Activated CD4-positive, alpha-beta T cell treated with anti-CD3 and anti-CD28 coated beads, Interleukin-2, amount 50 U/mL, for 4 hours (primary cell): ENCODE measurements at places on chromosomes 1 and 21.

- no peak for DNase-seq
Measured at GRCh38 chr1:71413441-71414175, 332.8 kb upstream of the ZRANB2 start.

DNA sequence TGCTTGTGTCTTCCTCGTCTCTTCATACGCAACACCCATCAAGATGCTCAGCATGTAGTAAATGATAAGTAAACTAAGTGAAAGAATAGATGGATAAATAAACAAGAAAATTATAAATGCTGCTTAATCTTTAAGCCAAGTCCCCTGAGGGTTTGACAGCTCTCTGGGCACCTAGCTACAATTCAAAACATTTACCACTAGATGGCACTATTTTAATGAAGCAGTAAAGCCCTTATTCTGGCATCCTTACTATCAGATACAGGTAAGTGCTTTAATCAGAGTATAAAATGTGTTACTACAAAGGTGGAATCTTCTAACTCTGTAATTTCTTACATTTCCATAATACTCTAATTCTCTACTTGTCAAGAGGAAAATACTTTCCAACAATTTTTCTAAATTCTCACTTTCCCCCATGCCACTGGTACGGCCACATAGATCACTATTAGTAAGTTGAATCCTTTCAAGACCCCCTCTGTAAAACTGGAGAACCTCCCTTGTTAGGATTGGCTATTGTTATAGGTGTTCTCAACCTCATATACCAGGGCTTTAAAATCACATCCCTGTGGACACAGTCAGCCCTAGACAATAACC lies 137.8 kb downstream of the BARHL2 start:
- no peak for DNase-seq

GRCh38 chr1:91805311-91805801 lies 80.6 kb downstream of the TGFBR3 start:
- DNase-seq, result no peak

GRCh38 chr1:117179471-117179870 lies 31.3 kb downstream of the VTCN1 start:
- DNase-seq, result no peak

DNA sequence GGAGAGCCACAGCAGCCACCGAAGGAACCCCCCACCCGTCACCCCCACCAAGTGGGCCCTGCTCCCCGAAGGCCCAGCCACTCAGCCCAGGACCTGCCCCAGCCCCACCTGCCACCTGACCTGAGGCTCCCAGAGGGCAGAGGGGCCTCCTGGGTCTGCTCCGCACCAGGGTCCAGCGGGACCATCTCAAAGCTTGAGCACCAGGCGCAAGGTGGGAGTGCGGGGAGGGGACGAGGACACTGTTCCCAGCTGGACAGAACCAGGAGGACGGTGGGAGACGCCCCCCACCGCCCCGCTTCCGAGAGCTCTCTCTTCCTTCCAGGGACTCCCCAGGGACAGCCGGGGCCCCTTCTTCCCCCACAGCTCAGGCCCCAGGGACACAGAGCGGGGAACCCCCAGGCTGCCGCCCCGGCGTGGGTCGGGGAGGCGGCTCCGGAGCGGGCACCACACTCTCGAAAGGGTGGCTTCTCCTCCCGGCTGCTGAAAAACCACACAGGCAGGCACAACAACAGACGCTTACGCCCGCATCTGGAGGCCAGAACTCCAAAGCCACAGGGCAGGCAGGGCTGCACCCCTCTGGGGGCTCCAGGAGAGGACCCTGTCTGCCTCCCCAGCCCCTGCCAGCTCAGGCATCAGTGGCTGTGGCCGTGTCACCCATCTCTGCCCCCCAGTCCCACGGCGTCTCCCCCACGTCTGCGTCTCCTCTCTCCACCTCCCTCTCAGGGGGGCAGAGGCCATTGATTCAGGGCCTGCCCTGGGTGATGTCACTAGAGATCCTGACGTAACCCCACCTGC lies 1.9 kb upstream of the TTLL10 start:
- no peak for DNase-seq

- DNase-seq, result no peak
Measured at GRCh38 chr1:246295340-246295739, 211.7 kb downstream of the SMYD3 start.

GRCh38 chr1:175808573-175808972 lies 65.2 kb upstream of the TNR start:
- no peak for DNase-seq

DNA sequence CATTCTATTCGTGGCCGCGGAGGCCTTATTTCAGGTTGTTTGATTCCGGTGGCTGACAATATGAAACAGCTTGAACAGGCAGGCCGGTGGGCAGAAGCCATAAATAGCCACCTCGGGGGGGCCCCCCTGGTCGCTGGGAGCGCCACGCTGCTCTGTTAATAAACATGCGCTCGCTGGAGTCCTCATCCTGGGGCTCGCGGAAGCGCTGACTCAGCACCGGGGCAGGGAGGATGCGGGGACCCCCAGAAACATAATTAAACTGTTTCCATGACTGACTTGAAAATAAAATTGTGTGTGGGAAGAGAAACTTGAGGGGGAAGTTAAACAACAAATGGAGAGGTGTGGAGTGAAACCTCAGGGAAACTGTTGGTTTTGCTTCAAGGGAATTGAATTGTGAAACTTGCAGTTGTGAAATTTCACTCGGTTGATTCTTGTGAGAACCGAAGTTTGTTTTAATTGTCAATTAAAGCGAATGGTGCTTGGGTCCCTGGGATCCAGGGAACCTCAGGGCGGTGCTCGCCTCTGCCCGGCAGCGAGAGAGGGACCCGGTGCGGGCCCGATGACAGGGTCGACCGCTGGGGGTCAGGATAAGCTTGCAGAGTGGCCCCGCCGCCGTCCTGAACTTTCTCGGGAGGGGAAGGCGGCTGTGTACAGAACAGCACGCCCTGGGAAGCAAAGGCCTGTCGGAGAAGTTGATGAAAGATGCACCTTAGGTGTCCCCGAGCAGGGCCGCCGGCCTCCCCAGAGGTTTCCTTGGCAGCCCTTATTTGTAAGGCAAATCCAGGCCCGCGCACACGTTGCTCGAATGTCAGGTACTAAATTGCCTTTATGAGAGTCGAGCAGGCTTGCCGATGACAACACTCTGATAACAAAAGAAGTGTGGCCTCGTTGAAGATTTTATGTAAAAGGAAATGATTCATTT lies 176.9 kb upstream of the LMO4 start:
- DNase-seq, result no peak

GRCh38 chr1:222373216-222373615 lies 174.7 kb downstream of the HHIPL2 start:
- no peak for DNase-seq

GRCh38 chr1:41462680-41463004 lies 21.8 kb downstream of the EDN2 start:
- no peak for DNase-seq

DNA sequence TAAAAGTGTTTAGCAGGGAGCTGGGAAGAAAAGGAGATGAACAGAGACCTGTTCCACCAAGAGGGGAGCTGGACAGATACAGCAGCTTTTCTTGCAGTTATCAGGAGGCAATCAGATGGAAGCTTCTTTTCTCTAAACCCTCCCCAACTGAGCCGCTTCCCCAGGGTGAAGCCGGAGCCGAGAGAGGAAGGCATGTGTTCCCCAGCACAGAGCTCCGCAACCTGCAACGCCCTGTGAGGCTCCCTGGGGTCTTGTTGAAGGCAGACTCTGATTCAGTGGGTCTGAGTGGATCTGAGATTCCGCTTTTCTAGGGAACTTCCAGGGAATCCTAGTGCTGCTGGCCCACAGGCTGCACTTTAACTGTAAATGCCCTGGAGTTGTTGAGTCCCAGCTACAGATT lies 139.1 kb upstream of the COA6 start:
- DNase-seq, result no peak

- DNase-seq, result no peak
Measured at GRCh38 chr1:111163363-111163762, 23.3 kb downstream of the CEPT1 start.

DNA sequence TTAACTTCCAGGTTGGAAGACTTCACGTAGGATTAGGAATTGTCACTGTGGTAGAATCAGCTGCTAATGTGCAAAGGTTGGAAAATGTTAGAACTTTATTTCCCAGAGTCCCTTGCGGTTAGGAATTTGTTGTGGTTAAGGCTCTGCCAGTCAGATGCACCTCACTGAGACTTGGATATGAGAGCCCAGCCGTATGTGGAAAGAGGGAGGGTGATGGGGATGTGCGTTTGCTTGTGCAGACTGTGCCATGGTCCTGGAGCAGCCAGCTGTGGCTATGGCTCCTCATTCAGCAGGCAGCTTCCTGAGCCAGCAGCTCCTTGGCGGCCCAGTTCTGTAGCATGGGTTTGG lies 12.5 kb downstream of the S100A10 start:
- no peak for DNase-seq

- no peak for DNase-seq
Measured at GRCh38 chr21:41156142-41156541, 11.8 kb upstream of the BACE2 start.

- DNase-seq, result no peak
Measured at GRCh38 chr1:64140596-64140995, 62.8 kb upstream of the UBE2U start.

DNA sequence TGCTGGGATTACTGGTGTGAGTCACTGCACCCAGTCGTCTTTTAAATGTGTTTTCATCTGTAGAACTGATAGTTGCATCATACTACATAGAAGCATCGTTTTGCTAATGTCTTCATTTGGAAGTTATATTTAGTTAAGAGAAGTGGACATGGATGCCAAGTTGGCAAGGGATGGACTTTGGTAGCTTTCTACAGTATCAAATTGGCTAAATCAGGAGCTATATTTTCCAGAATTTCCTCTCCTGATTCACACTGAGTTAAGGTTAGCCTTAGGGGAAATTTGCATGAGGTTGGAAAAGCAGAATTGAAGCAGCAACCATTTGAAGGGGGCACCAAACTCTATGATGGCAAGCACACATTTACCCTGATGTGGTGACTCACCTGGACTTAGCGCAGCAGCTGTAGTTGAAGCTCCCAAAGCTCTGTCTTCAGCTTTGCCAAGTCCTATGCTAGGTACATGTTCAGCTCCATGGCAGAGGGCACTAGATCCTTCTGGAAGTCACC lies 43.9 kb downstream of the DUSP10 start:
- DNase-seq, result no peak

- DNase-seq, result no peak
Measured at GRCh38 chr1:41823471-41823870, 95.3 kb downstream of the HIVEP3 start.

- peak; percentile 14 for DNase-seq
Measured at GRCh38 chr1:31669786-31670592, 25.3 kb upstream of the PEF1 start.

- peak; percentile 52 for DNase-seq
Measured at GRCh38 chr1:27521336-27521831, 31.4 kb upstream of the WASF2 start.

GRCh38 chr1:166083887-166084286 lies 82.9 kb downstream of the FAM78B start:
- no peak for DNase-seq

DNA sequence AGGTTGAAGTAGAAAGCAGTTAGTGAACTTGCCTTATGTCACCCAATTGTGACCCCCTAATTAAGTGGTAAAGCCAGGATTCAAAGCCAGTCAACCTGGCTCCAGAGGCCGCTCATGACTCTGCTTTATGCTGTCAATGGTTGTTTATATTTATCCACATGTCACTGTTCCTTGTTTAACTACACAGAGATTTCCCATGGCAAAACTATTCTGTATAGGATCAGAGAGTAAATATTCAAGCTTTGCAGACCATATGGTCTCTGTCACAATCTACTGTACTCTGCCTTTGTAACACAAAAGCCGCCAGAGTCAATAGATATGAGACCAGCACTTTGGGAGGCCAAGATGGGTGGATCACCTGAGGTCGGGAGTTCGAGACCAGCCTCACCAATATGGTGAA lies 371.7 kb upstream of the PTBP2 start:
- no peak for DNase-seq

GRCh38 chr1:223847781-223848345 lies 2.1 kb upstream of the TP53BP2 start:
- DNase-seq, result no peak

DNA sequence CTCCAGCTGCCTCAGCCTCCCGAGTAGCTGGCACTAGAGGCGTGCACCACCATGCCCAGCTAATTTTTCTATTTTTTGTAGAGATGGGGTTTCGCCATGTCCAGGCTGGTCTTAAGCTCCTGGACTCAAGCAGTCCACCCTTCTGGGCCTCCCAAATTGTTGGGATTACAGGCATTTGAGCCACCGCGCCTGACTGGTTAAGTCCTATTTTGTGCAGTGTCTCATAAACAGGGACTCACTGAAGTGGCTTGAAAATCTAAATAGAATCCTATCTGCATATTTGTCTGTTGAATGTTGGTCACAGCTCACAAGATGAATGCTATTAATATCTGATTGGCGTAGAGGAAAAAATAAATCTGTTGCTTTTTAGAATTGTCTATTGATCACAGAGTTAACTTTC lies 5.9 kb upstream of the CHAF1B start:
- DNase-seq, result no peak

GRCh38 chr1:1926346-1926811 lies 7.3 kb upstream of the TMEM52 start:
- no peak for DNase-seq

DNA sequence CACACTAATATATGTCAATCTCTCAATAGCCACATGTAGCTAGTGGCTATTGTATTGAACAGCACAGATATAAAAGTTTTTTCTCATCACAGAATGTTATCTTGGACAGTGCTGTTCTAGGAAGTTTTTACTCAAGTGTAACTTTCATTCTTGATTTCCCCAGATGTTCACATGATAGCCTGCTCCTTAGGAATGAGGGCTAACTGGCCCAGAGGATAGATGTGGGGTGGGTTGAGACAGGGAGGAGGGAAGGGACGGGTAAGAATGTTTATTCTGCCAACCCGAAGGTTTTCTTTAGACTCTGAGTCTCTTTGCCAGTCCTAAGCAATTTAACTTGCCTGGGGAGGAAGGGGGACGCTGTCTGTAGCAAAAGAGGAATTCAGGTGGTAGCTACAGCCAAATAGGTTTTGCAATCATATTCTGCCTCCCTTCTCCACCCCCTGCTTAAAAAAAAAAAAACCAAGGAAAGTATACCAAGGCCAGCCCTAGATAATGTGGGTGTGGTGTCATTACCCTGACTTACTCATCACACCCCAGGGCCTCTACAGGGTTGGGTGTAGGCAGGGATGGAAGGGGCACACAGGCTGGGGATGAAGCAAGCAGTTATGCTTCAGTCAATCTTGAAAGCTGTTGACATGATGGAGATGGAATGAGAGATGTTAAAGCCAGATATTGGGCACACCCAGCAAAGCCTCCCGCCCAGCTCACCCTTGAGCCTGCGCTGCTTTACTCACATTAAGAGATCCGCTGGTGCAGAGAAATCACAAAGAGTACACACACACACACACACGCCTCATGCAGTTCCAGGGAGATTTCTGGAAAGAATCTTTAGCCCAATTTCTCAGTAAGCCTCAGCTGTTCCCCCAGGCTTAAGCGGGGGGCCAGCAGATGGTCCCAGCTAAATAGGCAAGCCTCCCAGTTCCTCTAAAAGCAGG lies 59.9 kb downstream of the PLXNA2 start:
- DNase-seq, result no peak
